ENCODE measurements at places on chromosomes 1 and 21.

- DNase-seq = no peak
Observed at GRCh38 chr1:78033797-78034172, 12.0 kb upstream of the GIPC2 start.

DNA sequence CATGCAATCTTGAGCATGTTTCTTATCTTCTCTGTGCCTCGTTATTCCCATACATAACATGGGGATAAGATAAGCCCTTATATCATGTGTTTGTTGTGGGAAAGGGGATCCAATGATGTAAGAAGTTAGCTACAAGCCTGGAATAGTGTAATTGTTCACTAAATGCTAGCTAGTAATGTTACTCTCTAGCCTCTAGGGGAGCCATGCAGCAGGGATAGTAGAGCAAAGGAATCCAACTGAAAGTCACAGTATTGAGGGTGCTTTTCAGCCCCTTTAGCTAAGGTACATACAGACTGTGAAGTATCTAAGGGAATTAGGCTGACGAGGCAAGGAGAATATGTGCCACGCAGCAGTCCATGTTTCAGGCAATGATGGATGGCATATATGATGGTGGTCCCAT, 46.9 kb downstream of the IL23R start:
- DNase-seq = no peak

DNA sequence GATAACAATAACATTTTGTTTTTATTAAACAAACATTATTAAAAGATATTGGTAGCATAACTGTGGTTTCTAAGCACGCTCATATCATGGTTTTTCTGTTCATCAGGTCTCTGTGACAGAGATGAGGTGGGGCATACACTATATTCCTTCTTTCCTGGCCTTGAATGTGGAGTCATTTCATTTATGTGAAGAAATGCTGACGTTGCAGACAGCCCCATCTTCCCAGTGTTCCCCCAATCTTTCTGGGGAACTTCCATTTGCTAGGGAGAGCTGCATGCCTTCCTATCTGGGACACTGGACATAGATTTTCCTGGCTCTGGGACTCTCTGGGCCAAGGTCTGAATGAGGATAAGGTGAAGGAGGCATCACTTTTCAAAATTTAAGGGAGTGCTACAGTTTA, 30.4 kb downstream of the PIGM start:
- DNase-seq = no peak

DNA sequence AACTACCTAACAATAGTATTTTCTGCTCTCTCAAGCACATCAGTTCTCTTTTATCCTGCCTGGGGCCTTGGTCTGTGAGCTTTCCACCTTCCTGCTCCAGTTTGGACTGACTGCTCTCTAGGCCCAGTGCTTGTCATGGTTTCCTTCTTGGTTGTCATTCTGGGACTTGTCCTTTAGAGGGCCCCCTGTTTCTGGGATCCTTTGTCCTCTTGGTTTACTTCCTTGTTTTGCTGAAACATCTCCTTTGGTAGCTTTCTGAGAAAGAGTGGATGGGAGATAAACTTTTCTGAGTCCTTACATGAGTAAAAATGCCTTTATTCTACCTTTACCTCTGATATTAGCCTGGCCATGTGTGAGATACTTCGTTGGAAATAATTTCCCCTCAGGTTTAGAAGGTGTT, 4.7 kb downstream of the SLC1A7 start:
- DNase-seq = no peak

- no peak for DNase-seq
Observed at GRCh38 chr1:53554592-53555305, 95.5 kb downstream of the DMRTB1 start.

GRCh38 chr21:41133874-41134522, 34.0 kb upstream of the BACE2 start:
- DNase-seq = peak; percentile 49

- peak; percentile 79 for DNase-seq
Observed at GRCh38 chr1:113759333-113760101, at the start of gene PHTF1. TSS of gene PHTF1 (minus strand) at chr1:113759486. CDS start at chr1:113758703, 783 bp downstream.

DNA sequence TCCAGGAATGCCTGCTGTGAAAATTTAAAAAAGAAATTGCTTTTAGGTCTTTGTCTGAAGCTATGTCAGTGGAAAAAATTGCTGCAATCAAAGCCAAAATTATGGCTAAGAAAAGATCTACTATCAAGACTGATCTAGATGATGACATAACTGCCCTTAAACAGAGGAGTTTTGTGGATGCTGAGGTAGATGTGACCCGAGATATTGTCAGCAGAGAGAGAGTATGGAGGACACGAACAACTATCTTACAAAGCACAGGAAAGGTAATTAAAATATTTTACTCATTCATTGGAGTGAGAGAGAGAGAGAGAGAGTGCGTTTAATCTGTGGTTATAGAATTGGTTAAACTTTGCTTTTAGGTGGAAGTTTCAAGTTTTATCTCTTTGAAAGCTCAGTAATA, 20.0 kb downstream of the CDC73 start:
- DNase-seq = no peak

Measured in Ammon's horn (tissue), 1 donor.